Left renal cortex interstitium (tissue), 4 donors: ENCODE measurements at places on chromosomes 3 and 15. TPM values are rescaled to one million over a fixed set of nuclear protein-coding genes. Genes with fewer than 3 reads are reported as not detected.

The FOXB1 gene
- polyA plus RNA-seq: not detected

The TEX55 gene
- not detected for polyA plus RNA-seq

The ZNF502 gene
- polyA plus RNA-seq: 12.3 TPM

The BUB1B gene
- polyA plus RNA-seq: 23.1 TPM

The CPEB1 gene
- polyA plus RNA-seq: 3.3 TPM

The SLC9C1 gene
- polyA plus RNA-seq: 0.47 TPM

The PPM1L gene
- 6.5 TPM for polyA plus RNA-seq

The LIPH gene
- 0.96 TPM for polyA plus RNA-seq

DNA sequence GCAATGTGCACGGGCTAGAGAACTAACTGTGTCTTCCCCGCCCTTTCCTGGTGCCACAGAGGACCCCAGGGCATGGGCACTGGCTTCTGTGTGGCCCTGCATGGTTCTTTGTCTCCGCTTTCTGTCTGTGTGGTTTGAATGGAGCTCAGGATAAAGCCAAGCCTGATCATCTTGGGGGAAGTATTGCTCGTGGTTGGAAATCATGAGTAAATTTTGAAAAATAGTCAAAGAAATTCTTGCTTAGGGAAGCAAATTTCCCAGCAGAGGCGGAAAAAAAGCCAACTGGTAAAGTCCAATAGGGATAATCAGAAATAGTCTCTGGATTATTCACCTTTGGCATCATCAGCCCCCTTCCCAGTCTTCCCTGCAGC is 55.4 kb downstream of the MAGEF1 start:
- DNase-seq: no peak

DNA sequence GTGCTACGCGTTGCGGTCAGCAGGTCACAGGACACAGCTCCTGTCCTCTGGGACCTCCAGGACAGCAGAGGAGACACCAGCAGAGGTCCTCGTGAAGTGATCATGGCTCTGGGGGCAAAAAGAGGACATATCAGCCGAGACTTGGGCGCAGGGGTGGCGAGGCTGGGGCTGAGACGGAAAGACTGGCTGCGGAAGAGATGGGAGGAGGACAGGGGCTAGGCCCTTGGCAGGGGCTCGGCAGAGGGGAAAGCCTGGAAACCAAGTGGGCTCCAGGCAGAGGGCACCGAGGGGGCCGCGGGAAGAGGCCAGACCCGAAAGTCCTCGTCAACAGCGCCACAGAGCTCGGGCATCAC is 4.9 kb upstream of the CFAP100 start:
- no peak for DNase-seq

GRCh38 chr3:39241561-39241960 is 38.3 kb downstream of the CX3CR1 start:
- no peak for DNase-seq

- no peak for DNase-seq
Measured at GRCh38 chr15:83380059-83380458, 67.1 kb upstream of the SH3GL3 start.

DNA sequence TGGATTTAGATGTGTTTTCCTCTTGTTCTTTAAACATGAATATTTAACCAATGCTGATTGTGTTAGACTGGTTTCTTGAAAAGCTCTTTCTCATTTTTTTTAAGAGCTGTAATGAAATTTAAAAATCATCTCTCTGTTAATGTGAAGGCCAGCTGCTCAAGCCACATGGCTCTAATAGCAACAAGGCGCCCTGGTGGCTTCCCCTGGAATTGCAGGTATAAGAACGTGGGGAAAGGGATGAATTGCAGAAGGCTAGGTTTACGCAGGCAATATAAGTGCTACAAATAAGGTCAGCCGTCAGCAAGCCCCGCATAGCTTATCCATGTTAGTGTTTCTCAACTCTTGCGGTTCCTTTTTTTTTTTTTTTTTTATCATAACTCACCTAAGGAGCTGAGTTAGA is 108.5 kb downstream of the SAMMSON start:
- DNase-seq: no peak

- no peak for DNase-seq
Measured at GRCh38 chr15:85688711-85689110, 106.0 kb downstream of the KLHL25 start.

DNA sequence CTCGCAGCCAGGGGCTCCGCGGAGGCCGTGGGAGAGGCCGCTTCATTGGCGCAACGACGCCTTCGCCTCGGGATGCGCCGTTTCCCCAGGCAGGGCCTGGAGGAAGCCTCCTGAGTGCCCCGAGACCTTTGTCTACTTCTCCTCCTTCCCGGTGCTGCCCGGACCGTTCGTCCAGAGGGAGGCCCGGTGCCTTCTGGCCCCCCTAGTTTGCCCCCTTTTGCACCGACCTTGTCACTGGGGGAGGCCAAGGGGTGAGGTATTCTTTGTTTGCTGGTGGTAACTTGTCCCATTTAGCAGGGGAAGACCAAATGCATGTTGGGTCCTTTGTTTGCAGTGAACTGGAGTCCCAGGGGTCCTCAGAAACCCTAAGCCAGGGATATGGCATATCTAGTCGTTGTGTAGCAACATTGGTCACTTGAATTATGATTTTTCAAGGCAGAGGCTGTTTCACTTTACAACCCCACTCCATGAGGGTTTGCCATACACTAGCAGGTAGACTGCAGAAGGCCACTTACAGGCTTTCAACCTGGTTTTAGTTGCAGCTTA is 615 bp downstream of the DHX30 start:
- DNase-seq: no peak

DNA sequence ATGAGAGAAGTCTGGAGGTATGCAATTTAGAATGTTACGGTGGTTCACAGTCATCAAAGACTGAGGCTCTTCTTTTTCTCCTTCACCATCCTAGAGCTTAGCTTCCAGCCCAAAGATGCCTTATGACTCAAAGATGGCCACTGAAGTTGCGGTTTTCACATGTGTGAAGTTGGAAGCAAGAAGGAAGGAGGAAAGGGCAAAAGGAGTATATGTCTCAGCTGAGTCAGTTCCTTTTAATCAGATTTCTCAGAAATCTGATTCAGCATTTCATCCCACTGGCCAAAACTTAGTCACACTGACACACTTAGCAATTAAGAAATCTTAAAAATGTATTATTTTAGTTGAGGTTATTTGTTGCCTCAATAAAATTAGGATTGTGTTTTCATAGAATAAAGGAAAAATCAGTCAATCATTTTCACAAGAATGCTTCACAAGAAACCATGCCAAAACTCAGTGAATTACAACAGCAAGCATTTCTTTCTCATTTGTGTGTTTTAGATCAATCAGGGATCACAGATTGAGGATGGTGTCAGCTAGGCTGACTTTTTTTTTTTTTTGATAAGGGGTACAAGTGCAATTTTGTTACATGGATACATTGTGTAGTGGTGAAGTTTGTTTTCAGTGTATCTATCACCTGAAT is 211.1 kb upstream of the GADL1 start:
- no peak for DNase-seq

DNA sequence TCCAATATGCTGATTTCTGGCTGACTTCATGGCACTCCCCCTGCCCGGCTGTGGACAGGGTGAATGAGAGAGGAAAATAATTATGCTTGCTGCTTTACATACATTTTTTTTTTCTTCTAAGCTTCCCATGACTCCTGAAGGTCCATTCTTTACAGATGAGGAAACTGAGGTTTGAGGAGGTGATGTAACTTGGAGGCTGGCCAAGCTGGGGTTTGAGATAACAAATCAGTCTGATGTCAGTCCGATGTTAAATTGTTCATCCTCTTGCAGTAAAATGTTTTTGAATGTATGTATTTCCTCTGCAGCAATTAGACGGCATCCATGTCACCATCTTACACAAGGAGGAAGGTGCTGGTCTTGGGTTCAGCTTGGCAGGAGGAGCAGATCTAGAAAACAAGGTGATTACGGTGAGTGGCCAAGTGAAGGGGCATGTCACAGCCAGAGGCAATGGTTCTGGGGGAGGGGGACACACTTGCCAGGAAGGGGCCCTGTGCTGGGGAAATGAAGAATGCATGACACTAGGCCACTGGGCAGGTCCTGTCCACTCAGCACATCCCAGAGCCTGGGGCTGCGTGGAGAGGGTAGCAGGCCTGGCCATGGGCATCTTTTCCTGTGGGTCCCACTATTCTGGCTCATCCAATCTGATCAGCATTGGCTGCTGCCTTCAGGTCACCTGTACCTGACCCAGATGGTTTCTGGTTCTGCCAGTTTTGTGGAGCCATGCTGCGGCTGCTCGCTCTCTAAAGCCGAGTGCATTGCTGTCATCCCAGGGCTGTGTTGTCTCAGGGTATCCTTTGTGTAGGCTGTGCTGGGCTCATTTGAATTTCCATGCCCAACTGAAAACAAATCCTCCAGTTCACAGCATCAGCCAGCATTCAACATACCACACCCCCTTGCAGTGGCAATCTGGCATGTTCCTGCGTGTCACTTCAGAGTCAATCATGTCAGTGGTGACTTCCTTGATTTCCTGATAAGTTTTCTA is 20.4 kb downstream of the STARD5 start:
- DNase-seq: no peak

GRCh38 chr3:196936288-196936687 is 6.0 kb downstream of the NCBP2 start:
- no peak for DNase-seq

GRCh38 chr3:105368566-105369499 is 2.1 kb downstream of the ALCAM start:
- no peak for DNase-seq

DNA sequence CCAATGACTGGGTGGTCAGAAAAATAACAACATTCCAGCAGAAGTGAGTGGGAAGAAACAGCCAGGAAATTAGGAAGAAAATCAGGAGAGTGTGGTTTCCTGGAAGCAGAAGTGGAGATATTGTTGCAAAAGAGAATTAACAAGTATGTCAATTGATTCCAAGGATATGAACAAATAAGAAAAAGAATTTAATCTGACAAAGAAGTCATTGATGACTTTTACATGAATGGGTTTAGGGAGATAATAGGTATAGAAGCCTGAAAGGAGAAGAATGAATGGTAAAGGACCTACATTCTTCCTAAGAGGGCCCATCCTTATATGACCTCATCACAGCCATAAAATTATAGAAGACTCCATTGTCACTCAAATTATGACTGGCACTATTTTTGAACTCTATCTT is 1440.1 kb downstream of the OTOL1 start:
- no peak for DNase-seq

DNA sequence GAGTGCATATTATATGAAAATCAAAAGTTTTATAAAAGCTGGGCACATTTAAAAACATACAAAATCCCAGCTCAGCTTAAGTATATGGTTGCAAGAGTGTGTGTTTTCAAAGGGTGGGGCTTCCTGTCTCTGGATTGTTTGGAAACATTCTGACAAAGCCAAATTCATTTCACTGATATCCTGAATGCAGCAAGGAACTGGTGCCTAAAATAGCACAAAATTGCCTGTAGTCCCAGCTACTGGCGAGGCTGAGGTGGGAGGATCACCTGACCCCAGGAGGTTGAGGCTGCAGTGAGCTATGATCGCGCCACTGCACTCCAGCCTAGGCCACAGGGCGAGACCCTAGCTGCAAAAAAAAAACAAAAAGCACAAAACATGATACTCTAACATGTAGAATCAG is 13.0 kb upstream of the TJP1 start:
- DNase-seq: no peak

DNA sequence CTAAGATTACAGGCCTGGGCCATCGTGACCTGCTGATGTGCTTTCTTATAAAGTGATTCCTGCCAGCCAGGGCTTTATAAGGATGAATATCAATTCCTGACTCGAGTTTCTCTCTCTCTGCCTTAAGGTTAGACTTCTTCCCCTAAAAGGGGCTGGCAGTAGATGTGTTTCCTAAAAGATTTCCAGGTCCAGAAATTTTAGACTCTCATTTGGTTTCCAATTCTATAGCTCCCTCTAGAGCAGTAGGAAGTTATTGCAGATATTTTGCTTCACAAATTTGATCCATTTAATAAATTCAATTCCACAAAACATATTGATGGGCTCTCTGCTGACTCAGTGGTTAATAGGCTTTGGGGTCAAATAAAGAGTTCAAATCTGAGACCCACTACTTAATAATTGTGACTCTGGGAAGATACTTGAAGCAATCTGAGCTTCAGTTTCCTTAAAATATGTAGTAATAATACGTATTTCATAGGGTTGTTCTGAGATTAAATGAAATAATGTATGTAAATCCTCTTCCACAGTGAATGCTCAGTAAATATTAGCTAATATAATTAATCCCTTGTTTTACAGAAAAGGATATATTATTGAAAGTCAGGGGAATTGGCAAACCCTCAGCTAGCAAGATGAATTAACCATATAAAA is 2.1 kb downstream of the TRIM69 start:
- no peak for DNase-seq

DNA sequence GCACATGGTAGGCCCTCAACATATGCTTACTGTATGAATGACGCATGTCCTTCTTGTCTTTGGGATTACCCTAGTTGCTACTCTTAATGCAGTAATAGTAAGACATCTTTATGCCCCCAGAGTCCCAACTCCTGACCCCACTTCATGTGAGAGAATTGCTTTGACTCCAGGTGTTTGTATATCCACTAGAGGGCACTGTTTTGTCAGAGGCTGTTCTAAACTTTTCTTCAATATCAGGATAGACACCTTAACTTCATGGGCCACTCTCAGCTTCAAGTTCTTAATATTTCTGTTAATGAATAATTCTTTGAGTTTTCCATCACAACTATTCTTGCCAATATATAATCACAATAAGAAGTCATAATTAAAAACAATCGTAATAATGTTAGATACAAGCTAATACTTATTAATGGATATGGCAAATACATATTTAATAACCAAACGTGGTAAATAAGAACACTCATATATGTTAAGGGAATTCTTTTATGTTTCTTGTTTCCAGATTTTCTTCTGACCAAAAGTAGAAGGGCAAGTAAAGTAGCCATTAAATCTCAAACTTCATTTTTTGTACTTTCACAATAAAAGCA is 337.2 kb upstream of the DNAJC19 start:
- no peak for DNase-seq

- no peak for DNase-seq
Measured at GRCh38 chr15:63196842-63197241, 7.4 kb downstream of the RAB8B start.

- no peak for DNase-seq
Measured at GRCh38 chr3:32126305-32127015, 20.0 kb downstream of the GPD1L start.

DNA sequence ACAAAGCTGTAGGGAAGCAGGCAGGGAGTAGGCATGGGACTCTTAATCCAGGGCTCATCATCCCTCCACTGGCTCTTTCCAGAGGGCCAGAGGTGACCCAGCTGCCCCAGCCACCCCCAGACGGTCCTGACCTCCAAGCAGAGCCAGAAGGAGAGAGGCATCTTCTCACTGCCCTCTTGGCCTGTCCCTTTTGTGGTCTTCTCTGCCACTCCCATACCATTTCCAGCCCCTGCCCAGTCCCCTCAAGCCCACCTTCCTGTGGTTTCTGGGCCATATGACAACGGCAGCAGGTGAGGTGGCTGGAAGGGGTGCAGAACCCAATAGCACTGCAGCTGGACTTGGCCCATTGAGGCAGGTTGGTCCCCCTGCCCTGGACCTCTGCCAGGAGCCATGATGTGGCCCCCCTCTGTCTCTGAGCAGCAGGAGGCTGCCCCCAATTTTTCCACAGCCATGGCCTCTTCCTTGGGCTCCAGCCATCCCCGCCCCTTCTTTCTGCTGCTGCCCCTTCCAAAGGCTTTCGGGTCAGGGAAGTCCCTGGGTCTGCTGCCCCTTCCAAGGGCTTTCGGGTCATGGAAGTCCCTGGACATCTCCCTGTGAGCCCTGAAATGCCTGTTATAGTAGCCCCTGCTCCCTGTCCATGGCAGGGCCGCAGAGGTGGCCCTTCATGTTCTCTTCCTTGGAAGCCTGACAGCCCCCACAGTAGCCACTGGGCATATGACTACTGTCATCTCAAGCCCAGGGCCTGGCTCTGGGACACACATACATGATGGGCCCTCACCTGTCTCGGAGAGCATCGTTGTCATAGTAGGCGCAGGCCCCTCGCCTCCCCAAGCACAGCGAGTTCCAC is 39.5 kb upstream of the RAB6B start:
- DNase-seq: no peak
